ENCODE measurements at places on chromosomes 7 and 10. TPM values are rescaled to one million over a fixed set of nuclear protein-coding genes. Genes with fewer than 3 reads are reported as not detected.

Gene MYOZ1
- total RNA-seq = 0.73 TPM

Gene ITPRID1
- 11.1 TPM for total RNA-seq

Gene KNDC1
- 0.79 TPM for total RNA-seq

Gene RPEL1
- total RNA-seq = not detected

Gene MSS51
- 1.9 TPM for total RNA-seq

Gene PRLHR
- not detected for total RNA-seq

Gene NPTX2
- 13.7 TPM for total RNA-seq
